ENCODE measurements at places on chromosomes 13 and 19.

GRCh38 chr13:50098693-50099092 lies 83.4 kb downstream of the KCNRG start:
- DNase-seq: no peak

DNA sequence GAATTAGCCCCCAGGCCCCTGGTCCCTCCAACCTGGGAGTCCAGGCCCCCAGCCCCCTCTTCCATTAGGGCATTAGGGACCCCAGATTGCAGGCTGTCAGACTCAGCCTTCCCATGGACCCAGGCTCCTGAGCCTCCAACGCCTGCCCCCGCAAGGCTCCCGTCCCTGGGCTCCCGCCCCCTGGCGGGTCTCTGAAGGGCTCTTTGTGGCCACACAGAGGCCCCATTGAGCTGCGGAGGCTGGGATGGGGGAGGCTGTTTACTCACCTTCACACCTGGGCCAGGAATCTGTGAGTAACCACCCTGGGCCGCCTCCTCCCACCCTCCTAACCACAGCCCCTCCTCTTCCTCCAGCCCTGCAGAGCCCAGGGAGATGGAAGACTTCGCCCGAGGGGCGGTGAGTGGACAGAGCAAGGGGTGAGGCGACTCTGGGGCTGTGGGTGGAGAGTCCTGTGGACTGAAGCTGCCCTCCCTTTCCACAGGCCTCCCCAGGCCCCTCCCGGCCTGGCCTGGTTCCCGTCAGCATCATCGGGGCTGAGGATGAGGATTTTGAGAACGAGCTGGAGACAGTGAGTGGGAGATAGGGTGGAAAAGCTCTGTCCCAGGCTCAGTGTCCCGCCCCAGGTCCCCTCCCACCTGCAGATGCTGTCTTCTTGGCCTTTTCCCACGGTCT lies 4.9 kb downstream of the ARHGEF1 start:
- peak; percentile 13 for DNase-seq

DNA sequence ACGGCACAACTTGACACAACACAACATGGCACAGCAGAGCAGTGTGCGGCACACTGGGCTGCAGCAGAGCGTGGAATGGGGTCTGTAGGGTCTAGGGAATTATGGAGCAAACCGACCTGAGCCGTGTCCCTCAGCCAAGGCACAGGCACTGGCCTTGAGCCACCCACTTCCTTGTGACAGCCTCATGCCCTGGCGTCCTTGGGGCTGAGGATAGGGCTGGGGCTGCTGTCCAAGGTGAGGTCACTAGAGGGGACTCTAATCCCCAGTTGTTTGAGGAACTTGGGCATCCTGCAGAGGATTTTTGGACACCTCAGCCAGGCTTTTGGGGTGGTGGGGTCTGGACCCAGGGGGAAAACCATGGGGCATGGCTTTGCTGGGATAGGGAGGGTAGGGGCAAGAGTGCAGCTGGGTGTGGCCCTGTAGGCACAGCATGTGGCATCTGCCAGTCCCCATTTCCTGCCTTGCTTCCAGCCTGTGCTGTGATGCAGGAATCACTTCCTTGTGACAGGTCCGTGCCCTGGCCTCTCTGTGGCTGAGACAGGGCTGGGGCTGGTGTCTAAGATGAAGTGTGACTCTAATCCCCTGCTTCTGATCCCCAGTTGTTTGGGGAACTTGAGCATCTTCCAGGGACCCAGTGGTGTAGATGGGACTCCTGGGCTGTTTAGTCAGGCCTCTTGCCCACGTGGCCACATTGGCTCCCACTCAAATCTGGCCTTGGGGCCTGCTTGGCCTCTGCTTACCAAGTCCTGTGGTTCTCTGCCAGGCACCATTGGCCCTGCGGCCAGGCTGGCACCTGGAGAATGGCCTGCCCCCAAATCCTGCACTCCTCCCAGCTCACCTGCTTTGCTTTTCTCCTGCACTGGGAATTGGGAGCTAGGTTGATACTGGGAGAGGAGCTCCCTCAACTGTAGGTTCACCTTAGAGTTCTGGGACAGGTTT lies 78.5 kb downstream of the SCGB2B2 start:
- DNase-seq: no peak

DNA sequence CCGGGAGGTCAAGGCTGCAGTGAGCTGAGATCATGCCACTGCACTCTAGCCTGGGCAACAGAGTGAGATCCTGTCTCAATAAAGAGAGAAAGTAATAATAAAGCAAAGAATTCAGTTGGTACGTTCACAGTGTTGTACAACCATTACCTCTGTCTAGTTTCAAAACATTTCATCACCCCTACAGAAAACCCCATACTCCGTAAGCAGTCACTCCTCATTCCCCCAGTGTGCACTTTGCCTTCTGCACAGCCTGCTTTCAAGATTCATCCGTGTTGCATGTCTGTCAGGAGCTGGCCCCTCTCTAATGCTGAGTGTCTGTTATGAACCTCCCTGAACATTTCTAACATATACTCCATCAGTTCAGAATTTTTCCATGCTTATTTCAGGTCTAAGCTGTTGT lies 9.4 kb downstream of the POLD1 start:
- no peak for DNase-seq

- DNase-seq: no peak
These were observed 216.2 kb downstream of the IRS2 start for GRCh38 chr13:109569958-109570711.

GRCh38 chr19:45911291-45911690 lies 3.3 kb downstream of the NANOS2 start:
- DNase-seq: no peak

GRCh38 chr19:46404753-46405468 lies 8.5 kb downstream of the CCDC8 start:
- no peak for DNase-seq

- DNase-seq: no peak
These were observed 10.8 kb downstream of the F2RL3 start for GRCh38 chr19:16899566-16900075.

Data from NCI-H1436 (cell line).